ENCODE measurements at places on chromosomes 16 and 17. TPM values are rescaled to one million over a fixed set of nuclear protein-coding genes. Genes with fewer than 3 reads are reported as not detected.

Gene C16orf54
- total RNA-seq, result 108 TPM

Gene TP53TG3C
- not detected for total RNA-seq

Gene CCL8
- not detected for total RNA-seq

Gene CIITA
- total RNA-seq, result 18.8 TPM

Gene DCUN1D3
- 6.2 TPM for total RNA-seq

Gene SALL1
- total RNA-seq, result not detected

Gene TPSD1
- total RNA-seq, result not detected

Gene TAT
- not detected for total RNA-seq

Gene GPRC5B
- not detected for total RNA-seq

Gene HS3ST4
- total RNA-seq, result not detected

Gene HEATR3
- 20.7 TPM for total RNA-seq

Gene BICDL2
- not detected for total RNA-seq

Gene CCR7
- 574 TPM for total RNA-seq

Gene MXRA7
- 16.3 TPM for total RNA-seq

Gene CACNG4
- total RNA-seq, result not detected

Gene PPY
- total RNA-seq, result not detected

Gene CETP
- not detected for total RNA-seq

Data from naive thymus-derived CD8-positive, alpha-beta T cell (primary cell).